ENCODE measurements at places on chromosomes 1 and 21.
A peak's percentile ranks its signal among the peaks of the same experiment; 100 is the strongest.

DNA sequence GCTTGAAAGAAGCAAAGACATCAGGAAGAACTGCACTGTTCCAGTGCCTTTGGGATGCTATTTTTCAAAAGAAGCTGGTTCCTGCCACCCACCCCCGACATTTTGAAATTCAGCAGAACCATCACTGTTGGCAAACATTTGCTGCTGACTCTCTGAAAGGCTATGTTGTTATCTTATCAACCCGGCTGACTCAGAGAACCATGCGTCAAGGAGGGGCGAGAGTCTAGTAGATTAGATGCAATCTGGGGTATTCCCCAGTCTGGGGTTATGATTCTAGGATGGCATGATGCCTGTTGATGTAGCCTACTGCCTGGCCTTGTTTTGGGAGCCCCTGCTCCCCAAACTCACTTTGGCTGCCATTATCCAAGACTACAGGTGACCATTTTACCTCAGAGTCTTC lies 267.8 kb upstream of the RUNX1 start:
- DNase-seq, result no peak

DNA sequence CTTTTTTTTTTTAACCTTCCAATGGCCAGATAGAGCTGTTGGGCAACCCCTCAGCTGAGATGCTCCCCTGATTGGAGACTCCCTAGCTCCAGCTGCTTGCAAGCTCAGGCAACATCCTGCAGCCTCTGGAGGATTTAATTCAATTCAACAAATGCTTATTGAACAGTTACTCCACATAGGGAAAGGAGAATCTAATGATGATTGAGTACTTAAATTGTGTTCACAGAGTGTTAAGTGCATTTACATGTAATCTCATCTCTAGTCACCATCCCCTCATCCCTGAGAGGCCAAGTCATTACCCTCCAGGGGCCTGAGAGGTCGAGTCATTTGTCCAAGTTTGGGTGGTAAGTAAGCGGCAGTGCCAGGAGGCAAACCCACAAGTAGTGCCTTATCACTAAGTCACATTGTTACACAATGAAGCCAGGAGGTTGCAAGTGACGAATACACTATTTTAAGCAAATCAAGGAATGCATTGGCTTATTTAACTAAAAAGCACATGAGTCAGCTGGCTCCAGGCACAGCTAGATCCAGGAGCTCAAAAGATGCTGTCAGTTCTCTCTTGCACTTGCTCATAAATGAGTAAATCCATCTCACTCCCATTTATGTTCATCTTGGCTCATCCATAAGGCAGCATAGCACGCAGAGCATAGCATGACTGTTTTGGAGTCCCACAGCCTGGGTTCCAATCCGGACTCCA lies 64.3 kb downstream of the OPTC start:
- DNase-seq, result peak; percentile 86

- DNase-seq, result no peak
Measured at GRCh38 chr1:162941024-162941423, 80.0 kb upstream of the CCDC190 start.

DNA sequence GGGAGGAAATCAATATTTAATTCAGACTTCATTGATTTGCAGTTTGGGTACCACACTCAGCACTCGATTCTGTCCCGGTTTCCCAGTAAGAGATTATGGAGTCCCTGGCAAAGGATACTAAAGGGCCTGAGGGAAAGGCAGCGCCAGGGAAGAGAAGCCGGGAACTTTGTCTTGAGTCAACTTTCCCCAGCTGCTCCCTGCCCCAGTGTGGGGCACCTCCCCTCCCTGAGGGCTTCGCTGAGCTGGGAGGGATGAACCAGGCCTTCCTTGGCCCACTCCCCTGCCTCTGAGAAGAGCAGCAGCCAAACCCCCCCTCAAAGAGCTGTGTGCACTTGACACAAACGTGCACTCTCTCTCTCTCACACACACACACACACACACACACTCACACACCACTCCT lies 32.6 kb downstream of the OPTC start:
- DNase-seq, result no peak

GRCh38 chr1:115669886-115670285 lies 28.1 kb downstream of the VANGL1 start:
- no peak for DNase-seq

- DNase-seq, result no peak
Measured at GRCh38 chr1:67880056-67880601, 46.9 kb upstream of the GNG12 start.

GRCh38 chr1:4718071-4718470 lies 63.7 kb downstream of the AJAP1 start:
- no peak for DNase-seq

DNA sequence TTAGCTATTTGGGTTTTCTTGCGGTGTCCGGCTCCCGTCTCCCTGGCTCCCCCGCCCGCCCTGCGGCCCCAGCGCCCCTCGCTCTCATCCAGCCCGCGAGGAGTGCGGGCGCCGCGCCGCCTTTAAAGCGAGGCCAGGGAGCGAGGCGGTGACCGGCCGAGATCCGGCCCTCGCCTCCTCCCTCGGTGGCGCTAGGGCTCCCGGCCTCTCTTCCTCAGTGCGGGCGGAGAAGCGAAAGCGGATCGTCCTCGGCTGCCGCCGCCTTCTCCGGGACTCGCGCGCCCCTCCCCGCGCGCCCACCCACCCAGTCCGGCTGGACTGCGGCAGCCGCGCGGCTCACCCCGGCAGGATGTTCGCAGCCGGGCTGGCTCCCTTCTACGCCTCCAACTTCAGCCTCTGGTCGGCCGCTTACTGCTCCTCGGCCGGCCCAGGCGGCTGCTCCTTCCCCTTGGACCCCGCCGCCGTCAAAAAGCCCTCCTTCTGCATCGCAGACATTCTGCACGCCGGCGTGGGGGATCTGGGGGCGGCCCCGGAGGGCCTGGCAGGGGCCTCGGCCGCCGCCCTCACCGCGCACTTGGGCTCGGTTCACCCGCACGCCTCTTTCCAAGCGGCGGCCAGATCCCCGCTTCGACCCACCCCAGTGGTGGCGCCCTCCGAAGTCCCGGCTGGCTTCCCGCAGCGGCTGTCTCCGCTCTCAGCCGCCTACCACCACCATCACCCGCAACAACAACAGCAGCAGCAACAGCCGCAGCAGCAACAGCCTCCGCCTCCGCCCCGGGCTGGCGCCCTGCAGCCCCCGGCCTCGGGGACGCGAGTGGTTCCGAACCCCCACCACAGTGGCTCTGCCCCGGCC lies 492 bp downstream of the HLX start:
- no peak for DNase-seq

DNA sequence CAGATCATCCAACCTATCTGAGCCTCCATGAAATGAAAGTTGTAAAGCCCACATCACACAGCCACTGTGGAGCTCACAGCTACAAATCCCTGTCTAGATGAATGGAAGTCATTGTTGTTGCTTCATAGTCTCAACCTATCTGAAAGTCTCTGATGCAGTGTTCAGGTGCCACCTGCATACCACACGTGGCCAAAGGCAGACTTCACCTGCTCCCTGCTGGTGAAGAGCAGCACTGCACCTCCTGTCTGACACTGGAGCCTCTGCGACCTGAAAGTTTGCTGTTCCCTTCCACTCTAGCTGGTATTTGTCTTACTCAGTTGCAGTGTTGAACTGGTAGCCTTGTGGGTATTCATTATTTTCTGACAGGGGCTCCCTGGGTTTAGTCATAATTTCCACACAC lies 18.4 kb downstream of the LORICRIN start:
- no peak for DNase-seq

DNA sequence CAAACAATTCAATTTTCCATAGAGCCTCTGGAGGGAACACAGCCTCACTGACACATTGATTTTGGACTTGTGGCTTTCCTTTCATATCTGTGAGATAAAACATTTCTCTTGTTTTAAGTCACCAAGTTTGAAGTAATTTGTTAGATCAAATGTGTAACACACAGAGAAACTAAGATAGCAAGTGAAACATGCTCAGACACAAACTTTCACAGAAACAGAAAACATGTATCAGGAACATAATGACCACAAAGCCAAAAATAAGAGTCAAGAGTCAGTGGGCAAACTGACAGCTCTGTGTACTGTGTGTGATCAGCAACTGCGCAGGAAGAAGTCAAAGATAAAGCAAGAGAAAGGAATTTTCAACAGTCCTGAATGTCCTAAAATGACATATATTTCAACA lies 1237.5 kb downstream of the AMY1C start:
- no peak for DNase-seq

DNA sequence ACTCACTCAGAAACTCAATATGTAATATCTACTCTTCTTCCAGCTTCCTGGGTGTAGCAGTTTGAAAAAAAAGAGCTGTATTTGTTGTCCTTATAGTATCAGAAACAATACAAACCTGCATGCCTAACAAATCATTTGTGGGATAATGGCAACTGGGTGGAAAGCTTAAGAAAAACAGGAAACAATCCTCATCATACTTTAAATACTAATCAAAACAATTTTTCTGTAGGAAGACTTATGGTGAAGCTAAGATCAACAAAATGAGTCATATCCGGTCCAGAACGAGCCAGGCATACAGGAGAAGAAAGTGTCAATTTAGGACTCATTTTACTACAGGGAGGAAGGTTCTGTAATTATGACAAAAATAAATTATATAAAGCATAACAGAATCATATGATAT lies 181.8 kb upstream of the ADGRL4 start:
- peak; percentile 25 for DNase-seq

- DNase-seq, result no peak
Measured at GRCh38 chr1:1359308-1359663, 931 bp upstream of the MXRA8 start.

- DNase-seq, result peak; percentile 12
Measured at GRCh38 chr21:29376556-29376955, 77.8 kb downstream of the BACH1 start.

GRCh38 chr1:212213784-212214183 lies 71.4 kb upstream of the PPP2R5A start:
- no peak for DNase-seq

GRCh38 chr1:225462714-225463574 lies 35.1 kb upstream of the LBR start:
- no peak for DNase-seq

DNA sequence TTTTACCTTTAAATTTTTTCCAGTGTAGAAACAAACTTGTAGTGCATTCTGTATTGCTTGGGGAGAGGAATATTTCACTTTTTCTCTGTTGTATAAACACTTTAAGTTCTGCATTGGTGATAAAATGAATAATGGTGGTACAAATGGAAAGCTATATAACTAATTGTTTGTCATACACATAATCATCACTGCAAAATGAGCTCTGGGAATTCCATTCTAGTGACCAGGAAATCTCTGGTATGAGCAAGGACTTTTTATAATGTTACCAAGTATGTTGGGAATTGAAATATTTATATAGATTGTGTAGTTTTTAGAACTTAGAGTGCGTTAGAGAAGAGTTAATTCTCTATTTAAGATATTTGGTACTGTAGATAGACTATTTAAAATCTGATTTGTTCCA lies 5.0 kb upstream of the FMN2 start:
- DNase-seq, result no peak

GRCh38 chr1:26410706-26411623 lies at the start of gene LIN28A:
Gene LIN28A, plus strand, starts transcription at chr1:26410817. Its CDS starts 75 bp downstream, at chr1:26410892.
- no peak for DNase-seq

DNA sequence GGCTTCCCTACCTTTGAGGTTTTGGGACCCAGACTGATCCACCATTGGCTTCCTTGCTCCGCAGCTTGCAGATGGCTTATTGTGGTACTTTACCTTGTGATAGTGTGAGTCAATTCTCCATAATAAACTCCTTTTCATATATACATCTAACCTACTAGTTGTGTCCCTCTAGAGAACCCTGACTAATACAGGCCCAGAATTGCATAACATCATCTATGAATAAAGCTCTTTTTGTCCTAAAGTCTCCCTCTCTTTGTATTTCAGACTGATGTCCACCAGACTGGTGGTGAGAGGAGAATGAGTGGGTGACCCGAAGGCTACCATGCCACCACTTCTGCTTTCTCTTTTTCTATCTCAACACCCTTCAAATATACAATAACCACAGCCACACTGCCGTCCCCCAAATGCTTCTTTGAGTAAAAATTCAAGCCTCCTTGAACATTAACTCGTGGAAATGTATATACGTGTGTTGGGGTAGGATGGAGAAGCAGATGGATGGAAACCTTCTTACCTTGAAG lies 265.7 kb downstream of the PTBP2 start:
- DNase-seq, result peak; percentile 63

DNA sequence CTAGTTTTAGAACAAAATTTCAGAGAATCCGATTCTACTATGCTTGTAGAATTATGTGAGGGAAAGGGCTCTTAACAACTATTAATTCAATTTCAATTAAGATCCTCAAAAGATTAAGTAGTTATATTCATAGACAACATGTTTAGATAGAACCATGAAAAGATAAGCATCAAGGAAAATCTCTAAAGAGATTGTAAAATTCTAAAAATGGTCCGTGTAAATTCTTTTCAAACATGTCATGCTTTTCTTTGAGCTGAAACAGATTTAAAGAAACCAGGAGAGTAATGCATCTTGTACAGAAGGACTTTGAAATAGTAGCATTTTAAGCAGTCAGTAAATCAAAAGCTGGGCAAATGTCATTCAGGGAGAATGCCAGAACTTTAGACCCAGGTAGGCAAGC lies 1080.6 kb upstream of the B3GALT2 start:
- DNase-seq, result no peak

DNA sequence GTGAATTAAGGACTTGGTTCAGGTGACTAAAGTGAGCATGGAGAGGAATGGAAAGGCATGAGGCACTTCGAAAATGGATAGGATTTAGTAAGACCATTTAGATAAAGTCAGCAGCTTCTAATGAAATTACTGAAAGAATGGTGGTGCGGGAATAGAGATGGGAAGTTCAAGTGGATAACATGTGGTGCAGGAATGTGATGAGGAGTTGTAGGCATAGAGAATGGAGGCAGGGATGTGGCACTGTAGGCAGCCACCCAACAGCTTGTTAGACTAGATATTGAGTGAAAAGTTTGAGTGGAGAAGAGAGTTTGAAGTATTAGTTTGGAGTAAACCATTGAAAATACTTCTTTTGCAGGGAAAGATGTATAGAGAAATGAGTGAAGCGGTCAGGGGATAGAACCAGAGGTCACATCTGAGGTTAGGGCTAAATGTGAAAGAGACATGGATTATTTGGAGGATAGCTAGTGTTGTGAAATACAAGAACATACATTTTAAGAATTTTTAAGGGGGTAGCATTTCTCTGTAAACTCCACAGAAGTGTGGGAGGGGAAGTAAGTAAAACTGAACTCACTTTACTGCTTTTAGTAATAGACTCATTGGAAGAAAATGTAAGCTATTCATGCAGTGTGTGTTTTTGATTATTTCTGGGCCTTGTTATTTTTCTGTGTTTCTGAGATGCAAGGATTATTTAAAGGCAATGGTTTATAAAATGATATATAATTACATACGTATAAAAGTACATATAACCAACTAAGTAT lies 46.2 kb downstream of the DYRK1A start:
- no peak for DNase-seq

DNA sequence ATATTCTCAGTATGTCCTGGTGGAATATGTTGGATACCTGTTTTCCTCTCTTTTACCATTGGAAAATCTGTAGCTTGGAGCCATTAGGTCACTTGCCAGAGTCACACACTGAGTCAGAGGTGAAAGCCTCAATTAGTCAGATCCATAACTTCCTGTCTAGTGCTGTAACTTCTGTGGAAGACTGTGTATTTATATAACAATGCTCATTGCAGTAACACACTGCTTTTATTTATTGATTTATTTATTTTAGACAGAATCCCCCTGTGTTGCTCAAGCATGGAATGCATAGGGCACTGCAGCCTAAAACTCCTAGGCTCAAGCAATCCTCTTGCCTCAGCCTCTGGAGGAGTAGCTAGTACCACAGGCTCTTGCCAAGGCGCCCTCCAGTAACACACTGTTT lies 1.3 kb upstream of the DOCK7 start:
- DNase-seq, result no peak

- no peak for DNase-seq
Measured at GRCh38 chr1:205907794-205908193, 35.5 kb downstream of the SLC26A9 start.
